ENCODE measurements at places on chromosomes 5 and 9.

- DNase-seq: no peak
Observed at GRCh38 chr5:10921160-10921559, 160.1 kb upstream of the DAP start.

- DNase-seq: no peak
Observed at GRCh38 chr5:149745-150485, 41.4 kb upstream of the LRRC14B start.

DNA sequence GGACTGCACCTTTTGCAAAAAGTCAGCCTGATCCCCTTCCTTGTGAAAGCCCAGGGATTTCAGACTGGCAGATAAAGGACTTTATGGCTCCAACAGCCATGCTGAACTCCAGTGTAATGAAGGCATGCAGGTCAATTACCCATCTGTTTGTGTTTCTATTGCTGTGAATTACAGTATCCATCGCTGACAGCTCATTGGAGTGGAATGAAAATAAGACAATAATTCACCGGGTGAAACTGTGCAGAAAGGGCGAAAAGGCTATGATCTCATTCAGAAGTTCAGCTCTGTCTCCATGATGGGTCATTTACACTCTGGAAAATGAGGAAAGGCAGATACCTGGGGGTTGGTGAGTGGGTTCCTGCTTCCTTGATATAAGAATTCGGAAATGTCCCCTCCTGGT is 148.0 kb downstream of the BRINP1 start:
- no peak for DNase-seq

- no peak for DNase-seq
Observed at GRCh38 chr9:38724754-38725153, 4.8 kb upstream of the FAM240B start.

GRCh38 chr5:53019320-53019719 is 30.2 kb downstream of the ITGA2 start:
- DNase-seq: no peak

GRCh38 chr9:86287013-86287412 is 4.7 kb upstream of the ISCA1 start:
- DNase-seq: no peak

DNA sequence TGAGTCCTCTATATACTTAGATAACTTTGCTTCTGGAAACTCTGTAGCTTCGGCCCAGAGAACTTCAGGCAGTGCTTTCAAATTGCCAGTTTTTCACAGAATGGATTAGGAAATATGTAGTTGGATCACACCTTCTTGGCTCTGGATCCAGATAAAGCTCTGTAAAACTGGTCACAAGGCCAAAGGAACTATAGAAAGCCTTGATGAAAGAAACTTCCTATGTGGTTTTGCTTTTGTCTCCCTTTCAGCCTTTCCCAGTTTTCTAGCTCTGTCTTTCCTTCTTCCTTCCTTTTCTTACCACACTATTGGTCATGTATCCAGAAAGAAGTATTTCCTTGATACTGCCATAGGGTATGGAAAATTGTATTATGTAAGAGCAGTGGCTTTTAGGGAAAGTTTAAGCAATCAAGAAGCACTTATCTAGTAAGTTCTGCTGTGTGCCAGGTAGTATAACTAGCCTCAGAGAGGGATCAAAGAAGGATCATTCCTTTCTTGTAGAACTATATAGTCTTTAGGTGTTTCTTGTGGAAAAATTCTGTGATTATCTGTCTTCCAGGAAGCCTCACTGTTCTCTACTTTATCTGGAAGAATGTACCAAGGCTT is 6.3 kb downstream of the GPR21 start:
- DNase-seq: no peak

- DNase-seq: no peak
Observed at GRCh38 chr9:112900488-112900887, 9.8 kb upstream of the SLC46A2 start.

DNA sequence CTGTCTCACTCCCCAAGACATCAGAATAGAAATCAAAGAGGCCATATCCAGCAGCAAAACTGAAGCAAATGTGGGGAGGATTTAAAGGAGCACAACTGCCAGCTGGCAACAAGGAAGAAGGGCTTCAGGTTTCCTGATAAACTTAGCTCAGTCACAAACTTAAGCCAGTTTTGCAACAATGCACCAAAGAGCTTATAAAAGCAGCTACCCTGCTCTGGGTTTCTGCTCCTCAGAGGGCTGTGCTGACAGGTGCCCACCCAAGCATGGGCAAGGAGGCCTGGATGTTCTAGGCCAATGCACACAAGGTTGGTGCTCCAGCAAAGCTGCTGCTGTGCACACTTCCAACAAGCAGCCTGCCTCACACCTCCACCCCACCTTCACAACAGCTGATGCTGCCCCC is 132.9 kb downstream of the SIL1 start:
- DNase-seq: no peak

DNA sequence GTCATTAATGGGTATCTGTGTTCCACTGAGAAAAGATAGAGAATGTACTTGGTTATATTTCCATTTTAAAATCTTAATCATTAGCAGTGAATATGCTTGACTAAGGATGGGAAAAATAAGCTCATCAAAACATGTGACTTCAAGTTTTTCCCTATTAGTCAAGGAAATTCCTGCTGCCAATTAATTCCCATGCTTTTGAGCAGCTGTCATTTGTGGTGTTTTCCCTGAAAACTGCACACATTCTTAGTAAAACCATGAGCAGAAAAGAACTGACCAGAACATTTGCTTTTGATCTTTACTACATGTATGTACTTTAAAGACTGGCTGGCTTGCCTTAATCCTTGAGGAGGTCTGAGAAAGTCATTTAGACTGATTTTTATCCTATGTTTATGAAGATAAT is 75.2 kb downstream of the AOPEP start:
- DNase-seq: no peak

DNA sequence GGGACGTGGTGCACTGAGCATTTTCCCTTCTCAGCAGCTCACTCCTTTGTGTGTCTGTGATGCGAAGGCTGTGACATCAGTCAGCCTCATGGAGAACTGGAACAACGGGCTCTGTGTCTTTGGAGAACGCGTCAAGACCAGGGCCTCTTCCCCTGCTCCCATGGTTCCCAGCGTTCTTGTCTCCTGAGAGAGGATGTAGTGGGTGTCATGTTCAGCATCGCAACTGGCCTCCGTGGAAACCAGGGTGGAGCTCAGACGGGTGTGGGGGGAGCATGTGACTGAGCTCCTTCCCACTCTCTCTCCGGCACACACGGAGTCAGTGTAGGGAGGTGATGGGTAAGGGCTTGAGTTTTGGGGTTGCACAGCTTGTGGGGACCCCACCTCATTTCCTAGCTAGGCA is 59.7 kb downstream of the TENT4A start:
- no peak for DNase-seq

DNA sequence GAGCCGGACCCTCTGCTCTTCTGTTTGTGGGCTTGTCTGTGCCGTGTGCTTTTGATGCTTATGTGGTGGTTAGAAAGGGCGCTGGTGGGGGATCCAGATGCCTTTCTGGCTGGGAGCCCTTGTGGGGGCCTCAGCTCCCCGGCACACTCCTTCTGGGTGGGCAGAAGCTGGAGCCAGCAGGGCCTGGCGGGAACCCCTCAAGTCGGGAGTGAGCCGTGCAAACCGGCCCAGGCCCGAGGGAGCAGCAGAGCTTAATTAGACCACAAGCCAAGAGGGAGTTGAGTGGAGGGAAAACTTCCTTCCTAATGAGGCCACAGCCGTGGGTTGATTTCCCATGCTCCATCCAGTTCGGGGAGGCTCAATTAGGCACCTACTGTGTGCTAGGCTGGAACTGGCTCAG is 76.0 kb upstream of the RNU6ATAC start:
- DNase-seq: no peak

- DNase-seq: no peak
Observed at GRCh38 chr5:159102311-159102934, 2.7 kb upstream of the EBF1 start.

GRCh38 chr9:95077766-95078370 is 239.6 kb downstream of the FANCC start:
- no peak for DNase-seq
